ENCODE measurements at places on chromosomes 5 and 9.
A peak's percentile ranks its signal among the peaks of the same experiment; 100 is the strongest.

GRCh38 chr5:115496936-115497576, 47.5 kb downstream of the FEM1C start:
- DNase-seq: no peak

DNA sequence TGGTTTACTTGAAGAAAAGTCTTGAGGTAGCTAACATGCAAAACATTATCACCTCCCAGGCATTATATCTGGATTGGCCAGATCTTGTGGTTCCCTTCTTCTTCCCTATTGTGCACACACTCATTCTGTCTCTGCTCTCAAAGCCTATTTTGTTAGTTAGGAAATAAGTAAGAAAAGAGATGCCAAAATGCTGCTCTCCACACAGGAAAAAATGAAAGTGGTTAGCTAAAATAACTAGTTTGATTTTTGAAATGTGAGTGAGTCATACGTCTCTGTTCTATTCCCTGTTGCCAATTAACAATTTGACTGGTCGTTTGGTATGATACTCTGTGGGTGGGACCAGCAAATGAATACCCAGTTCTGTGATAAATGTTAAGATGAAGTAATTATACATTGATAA, 28.1 kb downstream of the LMNB1 start:
- DNase-seq: peak; percentile 26

DNA sequence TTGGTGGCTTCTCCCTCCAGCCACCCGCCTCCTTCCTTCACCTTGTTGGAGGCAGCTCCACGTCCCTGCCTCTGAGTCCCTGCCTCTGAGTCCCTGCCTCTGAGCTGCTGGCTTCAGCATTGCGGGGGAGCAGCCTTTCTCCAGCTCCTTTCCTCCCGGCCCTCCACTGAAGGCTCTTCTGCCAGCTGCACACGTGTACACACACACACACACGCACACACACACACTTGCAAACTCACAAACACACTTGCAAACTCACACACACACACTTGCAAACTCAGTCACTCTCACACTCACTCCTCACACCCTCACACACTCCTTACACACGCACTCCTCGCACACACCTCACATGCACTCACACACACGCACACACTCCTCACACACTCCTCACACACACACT, 45.1 kb downstream of the C9orf50 start:
- DNase-seq: no peak

- DNase-seq: peak; percentile 91
These were observed 13.8 kb downstream of the AOPEP start for GRCh38 chr9:94740145-94740840.

DNA sequence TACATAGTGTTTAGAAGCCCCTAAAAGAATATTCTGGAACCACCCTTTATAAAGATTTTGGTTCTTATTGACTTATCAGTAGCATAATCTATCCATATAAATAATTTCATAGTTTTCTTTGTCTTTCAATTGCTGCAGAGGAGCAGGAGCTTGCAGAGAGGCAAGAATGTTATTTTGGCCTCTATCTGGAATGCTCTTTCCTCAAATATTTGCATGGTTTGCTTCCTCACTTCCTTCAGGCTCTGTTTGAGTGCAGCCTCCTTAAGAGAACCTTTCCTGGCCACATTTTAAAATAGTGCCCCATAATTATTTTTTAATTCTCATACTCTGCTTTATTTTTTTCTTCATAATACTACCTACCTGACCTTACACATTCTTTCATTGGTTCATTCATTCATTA, 1.5 kb downstream of the C5 start:
- DNase-seq: peak; percentile 9

GRCh38 chr5:112329419-112330090, 89.5 kb downstream of the EPB41L4A start:
- DNase-seq: no peak

- no peak for DNase-seq
These were observed 58.0 kb downstream of the GPR21 start for GRCh38 chr9:123091459-123091858.

DNA sequence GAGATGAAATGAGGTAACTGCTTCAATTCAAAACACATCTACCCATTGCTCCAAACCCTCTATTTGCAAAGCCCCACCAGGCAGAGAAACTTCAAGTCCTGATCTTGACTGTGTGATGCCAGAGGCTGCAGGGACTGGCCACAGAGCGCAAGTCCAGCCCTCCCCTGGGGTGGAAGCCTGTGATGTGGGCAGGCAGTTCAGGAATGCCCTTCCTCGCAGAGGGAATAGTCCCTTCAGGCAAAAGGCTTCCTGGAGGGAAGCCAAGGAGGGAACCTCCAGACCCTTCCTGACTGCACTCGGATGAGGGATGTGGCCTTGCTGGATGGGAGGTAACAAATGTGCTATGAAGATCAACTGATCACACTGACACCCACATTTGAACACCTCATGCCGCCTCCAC, 131.2 kb downstream of the SLIT3 start:
- DNase-seq: no peak

DNA sequence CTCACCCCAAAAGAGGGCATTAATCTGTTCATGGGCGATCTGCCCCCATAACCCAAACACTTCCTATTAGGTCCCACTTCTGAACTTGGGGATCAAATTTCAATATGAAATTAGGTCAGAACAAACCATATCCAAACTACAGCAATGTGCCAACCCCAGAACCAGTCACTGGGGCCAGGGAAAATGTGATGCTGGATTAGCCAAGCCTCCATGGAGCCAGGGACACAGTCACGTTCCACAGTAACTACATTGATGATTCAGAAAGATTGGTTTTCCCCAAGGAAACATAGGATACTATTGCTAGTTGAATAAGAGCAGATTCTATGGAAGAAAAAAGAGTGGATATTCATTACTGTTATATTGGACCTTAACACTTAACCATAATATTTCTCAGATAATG, 84.2 kb downstream of the GIN1 start:
- DNase-seq: no peak

DNA sequence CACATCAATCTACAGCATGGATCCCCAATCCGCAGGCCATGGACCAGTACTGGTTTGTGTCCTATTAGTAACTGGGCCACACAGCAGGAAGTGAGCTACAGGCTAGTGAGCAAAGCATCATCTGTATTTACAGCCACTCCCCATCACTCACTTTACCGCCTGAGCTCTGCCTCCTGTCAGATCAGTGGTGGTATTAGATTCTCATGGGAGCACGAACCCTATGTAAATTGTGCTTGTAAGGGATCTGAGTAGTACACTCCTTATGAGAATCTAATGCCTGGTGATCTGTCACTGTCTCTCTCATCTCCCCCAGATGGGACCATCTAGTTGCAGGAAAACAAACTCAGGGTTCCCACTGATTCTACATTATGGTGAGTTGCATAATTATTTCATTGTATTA, 212.7 kb upstream of the FAM174A start:
- DNase-seq: no peak

GRCh38 chr9:125409637-125410521, 148.3 kb downstream of the GAPVD1 start:
- DNase-seq: peak; percentile 86

DNA sequence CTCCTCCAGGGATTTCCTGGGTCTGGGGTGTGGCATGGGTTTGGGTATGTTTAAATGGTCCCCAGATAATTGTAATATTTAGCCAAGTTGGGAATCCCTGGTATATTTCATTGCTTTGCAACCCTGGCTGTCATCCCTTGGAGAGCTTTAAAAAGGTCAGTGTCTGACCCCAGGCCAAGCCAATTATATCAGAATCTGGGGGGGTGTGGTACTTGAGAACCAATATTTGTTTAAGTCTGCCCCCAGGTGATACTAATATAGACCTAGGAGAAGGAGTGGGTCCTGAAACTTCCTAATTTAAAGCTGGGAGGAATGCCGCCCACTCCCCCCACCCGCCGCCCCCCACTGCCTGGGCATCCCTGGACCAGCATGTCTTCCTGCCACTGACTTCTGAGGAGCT, 38.2 kb upstream of the SLC2A8 start:
- DNase-seq: no peak

DNA sequence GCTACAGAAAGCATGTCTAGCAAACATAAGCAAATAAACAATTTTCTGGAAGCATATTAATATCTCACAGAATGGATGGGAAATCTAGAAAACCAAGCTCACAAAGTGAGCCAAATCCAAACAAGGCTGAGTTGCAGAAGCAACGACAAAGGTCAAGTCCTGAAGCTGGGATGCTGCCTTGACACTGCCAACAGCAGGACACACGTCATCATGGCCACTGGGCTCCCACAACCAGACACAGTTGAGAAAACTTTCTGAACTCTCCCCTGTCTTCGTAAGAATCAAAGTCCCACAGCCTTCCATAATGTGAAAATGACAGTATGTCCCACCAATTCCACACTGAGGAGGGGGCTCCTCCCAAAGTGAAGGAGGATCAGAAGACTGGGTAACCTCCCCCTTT, 37.6 kb downstream of the EPB41L4A start:
- DNase-seq: no peak

DNA sequence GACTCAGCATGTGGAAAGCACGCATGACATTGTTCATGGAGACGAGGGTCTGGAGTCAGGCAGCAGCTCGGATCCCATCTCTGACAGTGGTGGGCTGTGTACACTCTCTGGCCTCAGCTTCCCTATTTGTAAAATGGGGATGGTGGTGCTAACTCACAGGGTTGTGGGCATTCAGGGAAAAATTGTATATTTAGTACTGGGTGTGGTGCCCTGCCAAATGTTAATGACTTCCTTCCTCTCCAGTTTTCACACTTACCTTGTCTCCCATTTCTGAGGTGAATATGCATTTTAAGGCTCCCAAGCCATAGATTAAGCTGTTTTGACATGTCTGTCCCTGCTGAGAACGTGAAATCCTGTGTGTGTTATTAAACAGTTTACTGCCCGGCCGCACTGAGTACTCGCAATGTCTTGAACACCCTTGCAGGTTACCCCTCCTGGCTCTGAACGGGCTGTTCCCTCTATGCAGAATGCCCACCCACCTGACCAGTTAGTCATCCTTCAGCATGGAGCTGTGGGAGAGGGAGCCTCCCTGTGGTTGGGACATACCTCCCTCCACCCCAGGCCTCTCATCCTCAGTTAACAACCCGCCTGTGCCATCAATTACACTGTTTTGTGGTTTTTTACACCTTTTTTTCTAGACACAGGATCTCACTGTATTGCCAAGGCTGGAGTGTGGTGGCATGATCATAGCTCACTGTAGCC, 25.8 kb downstream of the TJP2 start:
- peak; percentile 73 for DNase-seq

GRCh38 chr9:74512416-74512815, 15.3 kb downstream of the RORB start:
- no peak for DNase-seq

- no peak for DNase-seq
These were observed 401.9 kb upstream of the ACTBL2 start for GRCh38 chr5:57884346-57885102.

- DNase-seq: no peak
These were observed 665.4 kb downstream of the MAT2B start for GRCh38 chr5:164170814-164171213.

GRCh38 chr5:64784451-64785025, 15.8 kb downstream of the CWC27 start:
- DNase-seq: peak; percentile 89

- no peak for DNase-seq
These were observed 49.9 kb upstream of the SSBP2 start for GRCh38 chr5:81800797-81801196.

GRCh38 chr5:172638209-172638768, 2.8 kb upstream of the NEURL1B start:
- DNase-seq: no peak

DNA sequence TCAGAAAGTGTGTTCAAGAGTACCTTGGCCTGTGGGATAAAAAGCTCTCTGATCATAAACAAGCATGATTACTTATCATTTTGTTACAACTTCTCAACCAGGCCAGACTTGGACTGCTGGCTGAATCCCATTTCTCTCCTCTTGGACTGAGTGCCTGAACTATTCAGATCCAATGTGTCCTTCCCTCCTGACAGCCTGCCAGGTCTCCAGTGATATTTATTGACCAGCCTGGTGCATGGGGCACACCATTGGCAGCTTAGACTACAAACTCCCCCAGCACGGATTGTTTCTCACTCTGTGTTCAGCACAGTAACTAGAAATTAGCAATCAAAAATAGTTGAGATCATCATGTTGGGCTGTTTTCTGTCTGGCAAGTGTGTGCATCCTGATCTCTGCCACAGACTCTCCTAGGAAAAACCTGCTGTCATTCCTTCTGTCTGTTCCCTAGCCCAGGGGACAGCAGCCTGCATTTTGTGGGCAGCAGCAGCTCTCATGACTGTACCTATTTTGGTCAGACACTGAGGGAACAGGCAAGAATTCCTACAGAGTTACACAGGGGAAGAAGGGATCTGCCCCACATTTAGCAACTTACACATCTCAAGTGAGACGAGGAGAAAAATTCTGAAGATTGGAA, 348.1 kb downstream of the ADAMTS6 start:
- DNase-seq: no peak

GRCh38 chr5:107184066-107184465, 486.7 kb downstream of the EFNA5 start:
- DNase-seq: no peak

DNA sequence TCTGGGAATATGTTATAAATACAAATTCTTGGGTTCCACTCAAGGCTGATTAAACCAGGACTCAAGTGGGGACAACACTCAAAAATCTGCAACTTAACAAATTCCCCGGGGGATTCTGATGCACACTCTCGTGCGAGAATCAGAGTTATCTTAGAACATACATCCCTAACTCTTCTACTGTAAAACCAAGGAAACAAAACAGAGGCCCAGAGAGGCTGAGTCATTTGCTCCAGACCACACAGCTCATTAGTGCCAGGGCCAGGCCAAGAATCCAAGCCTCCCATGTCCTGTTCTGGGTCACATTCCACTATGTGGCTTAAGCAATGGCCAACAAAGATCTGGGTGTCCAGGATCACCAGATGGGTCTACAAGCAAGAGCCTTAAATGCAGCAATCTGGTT, 166.0 kb downstream of the ADAMTS12 start:
- DNase-seq: peak; percentile 23

- no peak for DNase-seq
These were observed 14.4 kb upstream of the FAT2 start for GRCh38 chr5:151605559-151605958.

GRCh38 chr9:112582371-112583262, 96.0 kb downstream of the KIAA1958 start:
- DNase-seq: no peak

- no peak for DNase-seq
These were observed 8.9 kb downstream of the RNF44 start for GRCh38 chr5:176528301-176528700.

DNA sequence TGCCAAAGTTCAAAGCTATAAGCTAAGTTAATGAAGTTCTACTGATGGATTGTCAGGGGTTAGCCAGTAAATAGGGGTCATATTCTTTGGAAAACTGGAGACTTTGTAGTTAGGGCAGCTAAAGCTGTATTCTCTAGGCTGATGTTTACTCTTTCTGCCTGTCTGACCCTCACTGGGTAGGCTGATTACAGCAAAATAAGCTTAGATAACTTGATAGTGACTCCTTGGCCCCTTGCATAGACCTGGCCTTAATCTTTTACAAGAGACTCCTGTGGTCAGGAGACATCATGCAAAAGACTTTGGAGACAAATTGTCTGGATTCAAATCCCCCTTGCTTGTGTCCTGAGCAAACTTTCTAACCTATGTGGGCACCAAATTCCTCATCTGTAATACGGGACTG, 314.4 kb upstream of the MSX2 start:
- no peak for DNase-seq

All from fibroblast of villous mesenchyme (primary cell).